Left ventricle myocardium superior (tissue), 1 donor: ENCODE measurements at places on chromosomes 6 and 20. TPM values are rescaled to one million over a fixed set of nuclear protein-coding genes. Genes with fewer than 3 reads are reported as not detected.

DNA sequence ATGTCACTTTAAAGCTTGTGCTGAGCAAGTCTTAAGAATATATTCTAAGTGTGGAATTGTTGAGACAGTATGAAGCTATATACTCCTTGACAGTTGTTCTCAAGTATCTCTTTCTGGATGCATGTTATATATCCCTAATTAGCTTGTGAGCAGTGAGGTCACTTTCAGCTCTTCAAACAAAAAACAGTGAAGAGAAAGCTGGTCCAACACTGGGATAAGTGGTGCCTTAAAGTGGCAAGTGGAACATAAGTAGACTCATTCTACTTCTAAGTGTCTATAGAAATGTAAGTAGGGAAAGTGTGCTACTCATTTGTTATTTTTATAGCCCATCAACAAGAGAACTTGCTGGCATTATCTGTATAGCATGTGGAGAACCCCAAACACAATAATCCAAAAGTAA, 133.1 kb upstream of the BACH2 start:
- DNase-seq: no peak

GRCh38 chr20:57064836-57065235, 201.6 kb downstream of the BMP7 start:
- no peak for DNase-seq

GRCh38 chr6:5155906-5156305, 70.8 kb downstream of the PPP1R3G start:
- DNase-seq: no peak

GRCh38 chr6:159056899-159057298, 12.1 kb upstream of the TAGAP start:
- DNase-seq: no peak

DNA sequence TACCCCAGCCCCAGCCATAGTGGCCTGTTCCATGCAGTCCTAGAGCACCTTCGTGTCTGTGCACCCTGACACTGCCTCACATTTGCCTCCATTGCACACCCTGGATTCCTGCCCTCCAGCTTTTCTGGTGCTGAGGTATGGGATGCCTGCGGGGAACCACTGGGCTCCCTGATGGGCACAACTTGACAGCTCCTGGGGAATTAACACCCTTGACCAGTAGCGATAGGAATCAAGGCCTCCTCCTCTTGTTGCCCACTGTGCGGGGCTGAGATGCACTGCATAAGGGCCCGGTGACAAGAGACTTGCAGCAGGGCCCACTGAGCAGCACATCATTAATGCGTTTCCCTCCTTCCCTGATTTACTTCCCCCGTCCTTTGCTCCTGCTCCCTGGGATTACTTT, 235.6 kb upstream of the MOCS1 start:
- DNase-seq: no peak

GRCh38 chr20:32204205-32205109, 3.1 kb downstream of the PLAGL2 start:
- no peak for DNase-seq

DNA sequence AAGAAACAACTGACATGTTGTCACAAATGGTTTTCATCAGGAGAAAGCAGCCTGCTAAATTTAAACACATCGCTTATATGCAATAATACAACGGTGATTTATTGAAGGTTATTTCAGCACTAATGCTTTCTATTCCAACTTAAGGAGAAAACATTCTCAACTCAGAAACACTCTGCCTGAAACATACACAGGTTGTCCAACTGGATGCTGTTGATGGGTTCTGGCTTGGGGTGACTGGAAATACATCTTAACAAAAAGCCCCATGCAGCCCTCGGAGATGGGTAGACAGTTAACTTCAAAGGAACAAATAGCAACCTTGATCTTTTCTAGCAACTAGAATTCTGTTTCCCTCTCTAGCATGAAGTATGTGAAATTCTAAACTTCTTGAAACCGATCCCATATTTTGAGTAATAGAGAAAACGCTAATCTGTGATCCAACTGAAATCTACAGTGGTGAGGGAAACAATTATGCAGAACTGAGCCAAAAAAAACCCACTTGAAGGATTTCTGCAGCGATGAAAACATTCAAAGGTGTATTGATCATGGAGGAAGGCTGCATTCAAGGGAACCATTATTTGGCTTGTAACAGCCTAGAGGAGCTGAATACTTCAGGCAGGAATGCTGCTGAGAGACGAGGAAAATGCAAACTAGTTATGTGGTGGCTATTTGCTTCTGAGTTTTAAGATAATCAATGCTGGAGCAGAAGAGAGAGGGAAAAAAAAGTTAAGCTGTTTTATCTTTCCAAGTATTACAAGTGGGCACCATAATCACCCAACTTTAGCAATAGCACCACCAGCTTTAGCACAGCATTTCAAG, 6.9 kb downstream of the ZMYND8 start:
- DNase-seq: no peak

DNA sequence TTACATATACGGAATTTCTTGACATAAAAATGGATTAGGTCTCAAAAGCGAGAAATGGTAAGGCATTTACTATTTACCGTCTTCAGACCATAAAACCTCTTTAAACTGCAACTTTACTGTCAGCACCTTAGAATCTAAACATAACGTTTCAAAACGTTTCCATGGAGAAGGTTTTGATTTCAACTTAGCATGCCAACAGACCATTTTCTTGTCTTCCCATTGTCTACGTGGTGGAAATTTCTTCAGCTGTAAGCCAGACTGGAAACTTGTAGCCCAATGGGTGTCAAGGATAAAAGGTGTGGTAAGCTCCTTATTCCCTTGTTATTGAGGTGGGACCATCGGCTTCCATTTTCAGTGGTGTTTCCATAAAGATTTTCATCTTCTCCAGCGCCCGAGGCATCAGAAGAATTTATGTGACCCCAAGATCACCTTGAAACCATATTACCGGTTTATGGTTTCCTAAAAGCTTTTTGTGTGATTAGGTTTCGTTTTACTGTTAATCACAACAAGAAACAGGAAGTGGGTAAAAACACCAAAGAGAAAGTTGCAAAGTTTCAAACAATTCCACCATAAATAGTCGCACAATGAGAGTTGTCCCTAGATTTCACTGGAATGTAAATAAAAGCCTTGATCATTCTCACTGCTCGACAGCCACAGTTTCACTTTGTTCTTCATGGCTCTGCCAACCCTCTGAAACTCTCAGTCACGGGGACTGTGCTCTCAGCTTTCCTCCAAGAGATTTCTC, 63.0 kb upstream of the CD2AP start:
- no peak for DNase-seq

DNA sequence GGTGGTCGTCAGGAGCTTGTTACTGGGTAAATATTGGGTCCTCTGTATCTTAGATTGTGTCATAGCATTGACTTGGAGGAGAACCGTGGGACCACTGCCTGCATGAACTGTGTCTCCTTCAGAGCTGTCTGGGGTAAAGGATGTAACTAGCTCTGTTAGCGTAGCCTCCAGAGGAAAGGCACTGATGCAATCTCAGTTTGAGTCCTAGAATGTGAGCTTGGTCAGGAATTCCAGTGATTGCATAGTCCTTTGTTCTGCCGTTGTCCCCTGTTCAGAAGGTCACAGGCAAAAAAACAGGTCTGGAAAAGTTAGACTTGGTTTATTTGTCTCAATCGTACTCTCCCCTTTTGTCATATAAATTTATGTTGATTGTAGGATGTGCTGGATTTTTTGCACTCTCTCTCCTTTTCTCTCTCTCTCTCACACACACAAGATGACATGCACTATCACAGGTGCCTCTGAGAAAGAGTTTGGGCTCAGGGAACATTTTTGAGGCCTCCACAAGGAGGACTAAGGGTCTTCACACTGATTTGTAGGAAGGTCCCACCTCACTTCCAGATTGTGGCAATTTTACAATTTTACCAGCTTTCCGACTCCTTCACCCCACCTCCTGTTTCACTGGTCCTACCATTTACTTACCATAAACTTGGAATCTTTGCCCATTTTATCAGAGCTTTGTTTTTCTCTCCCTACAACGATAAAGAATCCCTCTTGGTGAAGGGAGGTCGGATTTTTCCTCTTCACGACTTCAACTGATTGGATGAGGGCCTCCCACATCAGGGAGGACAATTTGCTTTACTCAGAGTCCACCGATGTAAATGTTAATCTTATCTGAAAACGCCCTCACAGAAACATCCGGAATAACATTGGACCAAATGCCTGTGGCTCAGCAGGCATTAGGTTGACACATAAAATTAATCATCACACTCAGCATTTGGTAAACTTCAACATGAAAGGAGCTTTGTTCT, 7.0 kb upstream of the DACT2 start:
- DNase-seq: no peak

DNA sequence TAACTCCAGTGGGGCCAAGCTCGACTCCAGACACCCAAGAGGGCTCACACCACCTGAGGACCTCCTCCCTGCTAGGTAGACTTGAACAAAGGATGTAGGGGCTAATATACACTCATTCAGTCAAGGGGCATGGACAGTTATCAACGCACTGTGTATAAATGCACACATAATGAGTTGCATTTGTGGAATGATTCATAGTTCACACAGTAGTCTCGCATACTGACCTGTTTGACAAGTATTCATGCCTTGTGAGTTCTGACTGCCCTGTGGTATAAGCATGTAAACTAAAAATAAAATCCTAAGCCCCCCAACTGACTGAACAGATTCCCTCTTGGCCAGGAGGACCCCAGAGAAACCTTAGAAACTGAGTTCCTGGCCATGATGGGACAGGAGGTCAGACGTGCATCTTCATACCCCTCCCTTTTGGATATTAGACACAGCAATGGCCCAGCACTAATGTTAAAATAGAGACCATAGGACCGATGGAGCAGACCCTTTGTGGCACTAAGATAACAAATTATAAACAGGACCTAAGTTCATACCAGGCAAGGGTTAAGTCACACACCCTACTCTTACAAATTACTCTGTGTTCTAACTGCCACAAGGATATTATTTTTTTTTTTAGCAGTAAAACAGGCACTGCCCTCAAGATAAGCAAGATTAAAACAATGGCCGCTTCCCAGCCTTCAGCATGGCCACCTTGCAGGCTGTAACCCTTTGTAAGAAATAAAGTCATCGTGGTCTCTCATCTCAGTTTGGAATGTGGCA, 124.4 kb downstream of the TTLL2 start:
- no peak for DNase-seq

DNA sequence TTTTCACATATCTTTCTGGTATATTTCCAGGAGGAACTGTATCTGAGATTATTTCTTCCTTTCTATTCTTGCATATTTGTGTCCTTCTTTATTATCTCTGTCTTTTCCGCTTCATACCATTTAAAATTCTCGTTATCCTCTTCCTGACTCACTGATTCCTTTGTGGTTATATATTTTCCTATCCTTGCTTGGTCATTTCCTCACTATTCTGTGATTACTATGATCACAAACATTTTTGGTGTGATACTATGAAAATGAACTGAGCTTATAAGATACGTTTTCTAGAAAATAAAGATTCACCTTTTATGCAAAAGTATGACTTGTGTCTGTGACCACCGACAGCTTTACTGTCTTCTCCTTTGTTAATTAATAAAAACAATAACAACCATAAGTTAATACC, 26.5 kb upstream of the MYCT1 start:
- DNase-seq: no peak

DNA sequence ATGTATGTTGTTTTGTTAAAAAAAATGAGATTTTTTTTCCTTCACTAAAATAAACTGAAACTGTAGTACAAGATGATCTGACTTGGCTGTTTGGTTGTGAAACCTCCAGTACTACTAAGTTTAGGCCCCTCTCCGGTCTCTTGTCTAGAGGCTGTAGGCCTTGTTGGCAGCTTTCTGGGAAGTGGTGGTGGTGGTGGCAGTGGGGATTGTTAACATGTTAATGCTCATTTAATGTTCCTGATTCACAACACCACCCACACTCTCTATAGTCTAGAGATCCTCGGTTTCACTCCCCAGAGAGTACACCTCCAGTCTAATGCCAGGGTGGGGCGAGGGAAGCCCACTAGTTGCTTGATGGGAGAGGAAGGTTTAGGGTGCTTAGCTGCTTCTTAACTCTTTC, 24.1 kb downstream of the STK4 start:
- no peak for DNase-seq

GRCh38 chr6:161044335-161044734, 52.8 kb downstream of the MAP3K4 start:
- no peak for DNase-seq

- DNase-seq: no peak
Measured at GRCh38 chr20:60137657-60138245, 179.5 kb downstream of the CDH26 start.

DNA sequence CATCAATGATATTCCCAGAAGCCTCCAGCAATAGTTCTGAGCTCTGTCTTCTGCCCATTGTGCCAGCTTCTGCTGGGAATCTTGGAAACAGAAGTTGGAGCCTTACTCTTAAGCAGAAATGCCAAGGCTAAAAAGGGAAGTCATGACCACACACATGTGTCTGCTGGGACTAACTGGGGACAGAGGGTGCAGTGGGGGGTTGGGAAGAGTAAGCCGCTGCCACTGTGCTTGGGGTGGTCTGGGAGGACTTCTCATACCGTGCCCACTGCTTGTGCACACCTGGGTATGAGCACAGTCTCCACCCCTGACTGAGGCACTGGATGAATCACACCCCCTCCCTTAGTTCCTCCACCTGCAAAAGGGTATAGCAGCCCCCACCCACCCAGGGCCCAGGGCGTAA, 90.7 kb downstream of the CDC5L start:
- no peak for DNase-seq

DNA sequence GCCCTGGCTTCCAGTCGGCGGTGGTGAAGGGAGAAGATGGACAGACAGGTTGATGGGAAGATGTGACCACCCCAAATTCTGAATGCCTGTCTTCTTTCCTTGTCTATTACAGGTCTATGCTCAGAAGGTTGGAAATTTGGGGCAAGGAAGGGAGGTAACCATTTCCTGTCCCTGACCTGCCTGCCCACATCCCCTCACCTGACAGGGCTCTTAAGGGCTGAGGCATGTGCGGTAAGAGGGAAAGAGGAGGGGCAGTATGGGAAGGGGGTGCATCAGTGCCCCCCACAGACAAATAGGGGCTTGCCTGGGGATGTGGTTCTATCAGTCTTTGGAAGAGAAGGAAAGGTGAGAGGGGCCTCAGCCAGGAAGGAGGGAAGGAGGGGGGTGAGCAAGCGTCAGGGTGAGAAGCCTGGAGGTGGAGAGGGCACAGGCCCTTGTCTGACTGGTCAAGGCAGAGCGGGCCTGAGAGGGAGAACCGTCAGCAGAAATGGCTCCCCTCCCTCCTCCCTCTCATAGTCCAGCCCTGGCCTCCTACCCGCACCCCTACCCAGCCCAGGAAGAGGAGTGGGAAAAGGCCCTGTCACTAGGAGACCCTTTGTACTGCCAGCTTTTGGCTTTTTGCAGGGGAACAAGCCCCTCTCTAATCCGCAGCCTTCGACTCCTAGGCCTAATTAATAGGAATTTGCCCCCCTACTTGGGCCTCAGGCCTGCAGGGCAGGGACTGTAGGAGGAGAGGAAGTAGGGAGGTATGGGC, 104.4 kb upstream of the FOXP4 start:
- DNase-seq: no peak

- DNase-seq: no peak
Measured at GRCh38 chr6:136593748-136594490, 43.7 kb upstream of the MAP7 start.

The IMPG1 gene
- not detected for total RNA-seq

The TRMT6 gene
- 7.1 TPM for total RNA-seq

The TFAP2C gene
- 0.20 TPM for total RNA-seq

The TP53TG5 gene
- total RNA-seq: 2.1 TPM

The SDC4 gene
- 76.9 TPM for total RNA-seq

The MCHR2 gene
- not detected for total RNA-seq

The RAB44 gene
- 0.07 TPM for total RNA-seq

The SYCP2 gene
- total RNA-seq: 2.8 TPM

The TENT5A gene
- total RNA-seq: 69.4 TPM

The SEMG1 gene
- total RNA-seq: not detected

The LY6G5C gene
- total RNA-seq: 1.8 TPM

The PPIL6 gene
- 2.5 TPM for total RNA-seq

The ENPP1 gene
- 1.4 TPM for total RNA-seq
